SW 1271 (cell line): ENCODE measurements at places on chromosomes 4 and X.

GRCh38 chrX:150848914-150849365, 49.5 kb downstream of the CD99L2 start:
- DNase-seq = no peak

DNA sequence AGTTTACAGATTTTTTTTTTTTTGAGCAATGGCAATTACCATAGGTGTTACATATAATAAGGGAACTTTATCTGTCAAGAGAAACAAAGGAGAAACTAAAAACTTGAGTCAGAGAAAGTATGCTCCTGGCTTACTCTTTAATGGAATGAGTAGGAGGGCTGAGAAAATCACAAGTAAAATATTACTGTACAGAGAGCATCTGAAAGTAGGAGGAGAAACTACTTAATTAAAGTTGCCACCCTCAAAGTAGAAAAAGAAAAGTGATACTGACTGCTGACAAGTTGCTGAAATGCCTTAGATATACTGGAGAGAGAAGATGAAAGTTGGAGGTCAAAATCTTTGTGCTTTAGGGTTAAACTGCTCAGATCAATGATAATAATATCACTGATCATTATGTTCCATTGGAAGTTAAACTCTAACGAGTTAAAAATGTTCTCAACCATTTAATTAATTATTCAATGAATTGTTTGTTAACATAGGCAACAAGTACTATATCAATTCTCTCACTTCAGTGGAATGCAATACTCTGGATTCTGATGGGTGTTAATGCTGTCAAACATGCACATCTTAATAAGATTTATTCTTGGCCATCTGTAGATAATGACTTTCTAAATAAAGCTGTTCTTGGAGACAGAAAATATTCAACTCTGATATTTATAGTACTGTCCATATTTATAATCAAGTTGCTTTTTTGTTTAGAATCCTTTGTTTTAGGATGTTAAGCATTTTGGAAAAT, 61.2 kb upstream of the CAMK2D start:
- no peak for DNase-seq

DNA sequence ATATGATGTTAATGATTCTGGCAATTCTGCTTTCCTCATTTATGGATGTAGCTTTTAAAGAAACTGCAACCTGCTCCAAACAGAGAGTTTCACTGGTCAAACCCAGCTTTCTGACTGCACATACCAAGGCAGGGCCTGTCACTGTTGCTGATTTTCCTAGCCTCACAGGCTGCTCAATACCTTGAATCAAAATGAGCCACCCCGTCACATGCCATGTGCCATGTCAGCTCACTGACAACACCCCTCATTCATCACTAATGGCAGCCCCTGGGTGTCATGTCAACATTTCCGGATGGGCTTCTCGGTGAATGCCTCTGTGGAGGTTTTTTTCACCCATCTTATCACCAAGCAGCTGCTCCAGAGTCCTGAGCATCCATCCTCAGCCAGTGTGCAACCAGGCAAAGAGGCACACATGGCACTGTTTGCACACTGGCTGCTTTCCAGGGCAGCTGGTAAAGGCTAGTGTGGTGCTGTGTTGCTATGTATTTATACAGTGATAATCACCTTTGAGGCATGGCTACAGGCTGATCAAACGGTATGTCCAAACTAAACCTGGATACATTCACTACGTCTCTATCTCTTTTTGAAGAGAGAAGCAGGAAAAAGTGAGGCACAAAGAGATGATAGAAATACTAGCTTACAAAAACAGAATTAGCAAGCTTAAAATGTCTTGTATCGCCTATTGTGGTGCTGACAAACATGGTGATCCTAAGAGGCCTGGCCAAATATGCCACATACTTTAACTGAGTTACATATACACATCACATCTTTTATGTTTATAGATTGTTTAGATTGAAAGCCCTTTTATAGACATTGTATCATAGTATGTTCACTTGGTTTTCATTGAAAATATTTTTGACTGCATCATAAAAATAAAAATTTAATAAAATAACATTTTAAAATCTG, 94.6 kb upstream of the INPP4B start:
- DNase-seq = no peak

DNA sequence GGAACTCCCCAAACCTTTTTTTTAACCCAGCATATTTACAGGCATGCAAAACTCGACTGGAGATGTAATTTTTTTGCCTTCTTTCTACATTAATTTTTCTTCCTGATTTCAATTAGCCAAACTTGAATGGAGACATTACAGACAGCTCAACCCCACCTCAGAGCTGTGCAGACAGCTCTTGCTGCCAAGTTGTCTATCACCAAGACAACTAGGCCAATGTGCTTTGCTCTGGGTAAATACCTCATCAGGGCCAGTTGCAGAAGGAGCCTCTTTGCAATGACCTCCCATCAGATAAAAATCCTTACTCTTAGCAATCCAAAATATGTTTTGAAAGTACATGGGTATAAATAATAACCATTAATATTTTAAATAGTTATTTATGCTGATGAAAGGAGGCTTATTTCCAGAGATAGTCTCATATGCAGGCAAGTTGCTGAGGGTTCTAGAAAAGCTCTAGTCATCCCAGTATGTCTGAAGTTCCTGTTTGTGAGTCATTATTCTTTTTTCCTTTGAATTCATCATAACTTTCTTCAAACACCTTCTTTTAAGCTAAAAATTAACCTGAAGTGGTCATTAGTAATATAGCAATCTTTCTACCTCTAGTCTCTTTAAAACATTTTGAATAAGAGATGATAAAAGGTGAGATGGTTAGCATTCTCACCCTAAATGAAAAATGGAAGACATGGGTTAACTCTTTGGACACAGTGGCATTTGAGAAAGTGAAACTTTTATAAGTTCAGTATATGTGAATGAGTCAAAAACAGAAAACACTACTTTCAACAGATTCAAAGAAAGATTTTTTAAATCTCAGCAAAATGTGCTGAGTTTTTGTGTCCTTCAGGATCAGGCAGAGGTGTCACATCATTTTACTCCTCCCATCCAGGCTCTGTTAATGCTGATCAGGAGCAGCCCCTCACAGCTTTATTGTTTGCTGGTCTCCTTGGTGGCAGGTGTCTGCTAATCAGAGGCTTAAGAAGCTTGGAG, 475.5 kb upstream of the FGF16 start:
- DNase-seq = no peak

DNA sequence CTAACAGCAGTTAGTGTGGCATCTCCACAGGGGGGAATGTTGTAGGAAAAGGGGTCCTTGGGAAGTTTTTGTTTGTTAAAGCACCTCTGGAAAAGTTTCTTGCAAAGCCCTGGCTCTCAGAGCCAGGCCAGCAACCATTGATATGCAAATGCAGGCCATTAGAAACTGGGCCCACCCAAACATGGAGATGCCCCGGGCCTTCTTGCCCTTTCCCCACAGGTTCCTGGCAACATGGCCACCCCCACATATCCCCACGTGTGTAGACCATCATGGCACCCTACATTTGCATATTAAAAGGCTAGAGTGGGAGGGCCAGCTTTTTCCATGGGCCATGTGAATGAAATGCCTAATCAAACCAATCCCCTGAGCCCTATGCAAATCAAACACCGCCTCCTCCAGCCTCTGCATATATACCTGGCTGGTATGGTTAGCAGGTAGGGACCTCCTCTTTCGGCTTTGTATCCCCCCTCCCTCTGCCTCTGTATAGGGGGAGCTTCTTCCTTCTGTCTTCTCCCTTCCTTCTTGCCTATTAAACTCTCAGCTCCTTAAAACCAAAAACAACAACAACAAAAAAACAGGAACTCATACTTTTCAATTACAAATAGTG, 44.0 kb upstream of the ZCCHC13 start:
- no peak for DNase-seq
